ENCODE measurements at places on chromosomes 2 and 18. TPM values are rescaled to one million over a fixed set of nuclear protein-coding genes. Genes with fewer than 3 reads are reported as not detected.

Gene CNGA3
- total RNA-seq: not detected

Gene INPP5D
- 0.59 TPM for total RNA-seq

Gene ABCG8
- total RNA-seq: not detected

Gene CTAGE1
- 0.07 TPM for total RNA-seq

Gene IKZF2
- 5.2 TPM for total RNA-seq

Gene COL4A3
- total RNA-seq: 3.5 TPM

Gene DES
- 3.0 TPM for total RNA-seq

Gene AGFG1
- 62.8 TPM for total RNA-seq

Gene HOXD12
- not detected for total RNA-seq

Gene HOXD13
- total RNA-seq: not detected

Gene LDAH
- total RNA-seq: 24.0 TPM

Gene TMEM237
- total RNA-seq: 41.0 TPM

Gene RIT2
- total RNA-seq: not detected

Gene MPP4
- 6.2 TPM for total RNA-seq

Gene IL1RL1
- total RNA-seq: 40.2 TPM

Gene ADGRF3
- 0.20 TPM for total RNA-seq

Gene KCNE4
- total RNA-seq: 37.7 TPM

Gene PPM1G
- total RNA-seq: 59.6 TPM

Gene RESP18
- not detected for total RNA-seq

Gene SALL3
- 0.52 TPM for total RNA-seq

Gene MBD1
- 56.7 TPM for total RNA-seq

Gene WDPCP
- 11.6 TPM for total RNA-seq

Gene SPP2
- total RNA-seq: not detected

Gene SLC4A1AP
- 24.9 TPM for total RNA-seq

Gene SERPINB2
- total RNA-seq: 14.4 TPM

Gene COBLL1
- 16.1 TPM for total RNA-seq

Gene SKA1
- 3.0 TPM for total RNA-seq

Gene MEP1B
- total RNA-seq: not detected

Gene MC5R
- not detected for total RNA-seq

Gene POTEE
- not detected for total RNA-seq

Gene DUSP28
- 2.4 TPM for total RNA-seq

Gene CLHC1
- 9.3 TPM for total RNA-seq

Gene UCN
- total RNA-seq: 0.85 TPM

Gene FER1L5
- total RNA-seq: 0.78 TPM

Gene CNRIP1
- 20.5 TPM for total RNA-seq

Gene MYOM1
- 2.5 TPM for total RNA-seq

Gene MC4R
- total RNA-seq: not detected

Gene TRIM43
- not detected for total RNA-seq

Gene SLC20A1
- total RNA-seq: 139 TPM

Gene PROKR1
- not detected for total RNA-seq

Gene MAP3K20
- 75.4 TPM for total RNA-seq

Gene CCL20
- total RNA-seq: not detected

Gene LIMS4
- total RNA-seq: 3.1 TPM

Gene FZD7
- total RNA-seq: 24.8 TPM

Gene TBR1
- not detected for total RNA-seq

Gene SERPINB10
- total RNA-seq: not detected

Gene GIGYF2
- total RNA-seq: 59.4 TPM

Gene IL36RN
- not detected for total RNA-seq

Gene SERPINB13
- total RNA-seq: not detected

Gene RNU2-63P
- not detected for total RNA-seq

Gene FEV
- not detected for total RNA-seq

Gene DSG2
- 5.2 TPM for total RNA-seq

Gene C2orf15
- not detected for total RNA-seq

Data from smooth muscle cell of the pulmonary artery (primary cell).